CD4-positive, alpha-beta T cell treated with Interleukin-12 subunit alpha and Interleukin-12 subunit beta, for 1 hour (primary cell): ENCODE measurements at places on chromosomes 7 and 10.

DNA sequence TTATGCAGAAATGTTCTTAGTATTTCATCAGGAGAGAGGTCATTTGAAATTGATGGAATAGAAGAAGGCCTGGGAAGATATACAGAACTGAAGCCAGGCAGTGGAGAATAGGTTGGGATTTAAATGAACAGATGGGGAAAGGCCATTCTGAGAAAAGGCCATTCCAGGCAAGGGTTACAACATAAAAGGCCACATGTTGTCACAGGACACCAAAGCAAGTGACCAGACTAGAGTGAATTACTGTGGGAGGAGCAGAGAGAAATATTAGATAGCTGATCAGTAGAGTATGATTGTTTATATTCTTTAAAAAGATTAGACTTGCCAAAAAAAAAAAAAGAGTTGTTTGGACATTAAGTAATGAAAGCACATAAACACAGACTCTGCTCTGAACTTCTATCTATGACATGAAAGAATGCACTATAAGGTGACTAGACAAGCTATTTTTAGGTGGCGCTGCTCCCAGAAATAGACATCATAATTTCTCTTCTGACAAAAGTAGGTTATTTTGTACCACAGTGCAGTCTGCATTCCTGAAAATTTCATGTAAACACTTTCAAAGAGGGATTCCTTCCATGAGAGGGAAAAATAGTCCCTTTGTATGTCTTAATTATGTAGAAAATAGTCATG lies 55.2 kb upstream of the DKK1 start:
- no peak for DNase-seq

GRCh38 chr10:76411729-76412435 lies 980.5 kb downstream of the LRMDA start:
- no peak for DNase-seq

GRCh38 chr7:90771281-90771680 lies 175.2 kb downstream of the CDK14 start:
- no peak for DNase-seq

GRCh38 chr7:120799147-120799546 lies 58.8 kb downstream of the TSPAN12 start:
- DNase-seq: no peak

DNA sequence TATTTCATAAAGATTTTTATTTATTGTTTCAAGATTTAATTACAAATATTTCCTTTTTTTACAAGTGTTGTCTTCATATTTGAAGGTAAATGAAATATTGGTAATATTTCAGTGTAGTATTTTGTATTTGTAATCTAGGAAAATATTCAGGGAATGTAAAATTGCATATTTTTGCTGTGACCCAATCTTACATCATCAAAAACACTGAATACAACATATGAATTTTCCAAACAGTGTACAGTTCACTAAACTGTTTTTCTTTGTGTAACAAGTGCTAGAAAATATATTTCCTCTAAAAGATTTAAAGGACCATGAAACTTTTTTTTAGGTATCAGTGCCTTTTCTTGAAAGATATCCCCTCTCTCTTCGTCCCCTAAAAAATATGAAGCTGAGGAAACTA lies 251.9 kb upstream of the KCND2 start:
- no peak for DNase-seq

DNA sequence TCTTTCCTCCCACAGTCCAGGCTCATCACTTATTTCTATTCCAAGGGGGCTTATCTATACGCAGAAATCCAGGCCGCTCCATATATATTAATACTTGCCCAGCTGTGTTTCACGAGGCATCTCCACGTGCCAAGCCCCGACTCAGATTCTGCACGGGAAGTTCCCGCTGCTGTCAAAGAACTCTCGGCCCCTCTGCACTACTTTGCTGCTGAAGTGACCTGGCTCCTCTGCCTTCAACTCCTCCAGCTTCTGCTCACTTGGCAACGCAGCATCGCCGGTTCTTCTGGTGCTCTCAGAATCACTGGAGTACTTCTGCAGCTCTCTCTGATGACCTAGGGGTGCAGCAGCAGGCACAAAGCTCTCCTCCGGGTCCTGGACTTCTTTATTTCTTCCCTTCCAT lies 9.7 kb upstream of the CHST12 start:
- DNase-seq: no peak

- no peak for DNase-seq
Observed at GRCh38 chr10:48696535-48696873, 11.8 kb downstream of the WDFY4 start.

DNA sequence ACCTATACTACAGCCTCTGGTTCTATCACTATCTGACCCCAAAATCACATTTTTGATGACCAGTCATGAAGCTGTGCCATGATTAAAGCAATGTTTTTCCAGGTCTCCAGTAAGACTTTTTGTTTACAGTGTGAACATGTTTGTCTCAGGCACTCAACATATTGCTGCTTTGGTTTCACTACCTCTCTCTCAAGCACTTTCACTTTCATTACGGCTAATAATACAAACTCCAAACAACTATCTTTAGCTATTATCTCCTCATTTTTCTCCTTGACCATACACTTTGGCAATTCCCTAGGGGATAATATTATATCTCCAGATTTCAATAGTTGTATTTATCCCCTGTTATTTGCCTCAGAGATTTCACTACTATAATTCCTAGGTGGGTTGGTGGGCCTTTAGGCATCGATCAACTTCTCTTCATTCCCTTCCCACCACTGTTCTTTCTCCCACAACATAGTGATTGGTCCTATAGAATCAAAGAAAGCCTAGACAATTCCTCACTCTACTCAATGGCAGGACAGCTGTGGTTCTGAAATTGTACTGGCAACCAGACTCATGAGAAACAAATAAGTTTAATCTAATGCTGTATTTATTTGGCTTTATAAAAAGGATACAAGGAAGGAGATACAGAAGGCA lies 261.4 kb upstream of the ZWINT start:
- DNase-seq: no peak

DNA sequence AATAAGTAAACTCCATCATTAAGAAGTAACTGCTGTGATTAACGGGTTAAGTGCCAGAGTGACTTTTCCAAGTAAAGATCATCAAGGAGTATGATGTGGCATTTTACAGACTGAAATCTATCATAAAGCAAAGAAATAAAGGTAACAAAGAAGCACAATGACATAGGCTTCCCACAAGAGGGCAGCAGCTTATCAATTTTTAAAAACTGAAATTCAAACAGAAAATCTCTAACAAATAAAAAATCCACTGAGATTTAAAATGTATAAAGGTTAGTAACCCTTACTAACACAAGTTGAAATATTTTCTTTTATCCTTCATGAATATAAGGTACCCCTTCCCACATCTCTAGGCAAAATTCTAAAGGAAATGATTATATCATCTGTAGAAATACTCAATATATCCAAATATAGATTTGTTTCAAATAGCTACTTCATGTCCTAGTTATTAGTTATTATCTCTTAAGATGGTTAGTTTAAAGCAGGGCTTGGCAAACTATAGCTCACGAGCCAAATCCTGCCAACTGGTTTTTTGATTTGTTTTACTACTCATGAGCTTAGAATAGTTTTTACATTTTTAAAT lies 29.2 kb downstream of the FAM3C start:
- peak; percentile 64 for DNase-seq

GRCh38 chr10:106301146-106301545 lies 863.4 kb downstream of the SORCS1 start:
- no peak for DNase-seq

DNA sequence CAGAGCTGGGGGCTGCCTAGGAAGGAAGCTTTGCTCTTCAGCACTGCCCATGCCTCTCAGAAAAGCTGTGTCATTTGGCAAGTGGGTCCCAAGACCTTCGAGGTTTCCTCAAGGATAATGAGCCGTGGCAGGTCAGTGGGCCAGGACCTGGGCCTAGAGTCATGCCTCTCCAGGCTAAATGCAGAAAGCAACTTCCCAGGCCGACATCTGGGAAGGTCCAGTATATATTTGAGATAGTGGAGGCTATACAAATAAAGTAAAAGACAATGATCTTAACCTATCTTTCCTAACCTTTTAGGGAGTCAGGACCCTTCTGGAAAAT lies 2.4 kb upstream of the HOXA10 start:
- no peak for DNase-seq

DNA sequence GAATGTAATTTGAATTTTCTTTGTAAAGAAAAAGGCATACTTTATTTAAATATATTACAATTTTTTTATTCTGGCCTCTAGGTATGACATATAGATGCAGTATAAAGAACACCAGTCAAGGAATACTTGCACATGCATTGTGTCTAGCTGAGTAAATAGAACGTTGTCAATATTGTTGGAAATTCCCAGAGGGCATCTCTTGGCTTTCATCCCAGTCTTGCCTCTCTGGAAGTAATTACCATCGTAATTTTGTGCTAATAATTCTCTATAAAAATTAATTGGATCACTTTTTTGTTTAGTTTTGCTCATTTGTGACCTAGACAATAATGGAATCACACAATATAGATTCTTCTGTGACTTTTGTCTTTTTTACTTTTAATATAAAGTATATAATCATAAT lies 1052.3 kb upstream of the CELF2 start:
- no peak for DNase-seq

- DNase-seq: no peak
Observed at GRCh38 chr10:120969219-120969645, 118.1 kb downstream of the WDR11 start.

DNA sequence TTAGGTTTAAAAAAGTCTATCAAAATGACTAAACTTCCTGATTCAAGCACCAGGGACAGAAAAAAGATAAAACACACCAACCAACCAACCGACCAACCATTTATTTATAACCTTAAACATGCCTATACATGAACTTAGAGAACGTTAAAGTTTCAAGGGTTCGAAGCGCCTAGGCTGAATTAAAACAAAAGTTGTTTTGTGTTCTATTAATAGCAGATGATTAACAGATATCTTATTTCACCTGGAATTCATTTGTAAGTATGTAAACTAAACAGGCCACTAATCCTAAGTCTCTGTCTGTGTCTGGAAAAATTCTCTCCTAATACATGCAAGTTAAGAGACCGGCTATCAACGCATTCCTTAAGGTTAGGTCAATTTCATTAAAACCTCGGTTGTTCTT lies 1.4 kb downstream of the BAIAP2L1 start:
- no peak for DNase-seq

DNA sequence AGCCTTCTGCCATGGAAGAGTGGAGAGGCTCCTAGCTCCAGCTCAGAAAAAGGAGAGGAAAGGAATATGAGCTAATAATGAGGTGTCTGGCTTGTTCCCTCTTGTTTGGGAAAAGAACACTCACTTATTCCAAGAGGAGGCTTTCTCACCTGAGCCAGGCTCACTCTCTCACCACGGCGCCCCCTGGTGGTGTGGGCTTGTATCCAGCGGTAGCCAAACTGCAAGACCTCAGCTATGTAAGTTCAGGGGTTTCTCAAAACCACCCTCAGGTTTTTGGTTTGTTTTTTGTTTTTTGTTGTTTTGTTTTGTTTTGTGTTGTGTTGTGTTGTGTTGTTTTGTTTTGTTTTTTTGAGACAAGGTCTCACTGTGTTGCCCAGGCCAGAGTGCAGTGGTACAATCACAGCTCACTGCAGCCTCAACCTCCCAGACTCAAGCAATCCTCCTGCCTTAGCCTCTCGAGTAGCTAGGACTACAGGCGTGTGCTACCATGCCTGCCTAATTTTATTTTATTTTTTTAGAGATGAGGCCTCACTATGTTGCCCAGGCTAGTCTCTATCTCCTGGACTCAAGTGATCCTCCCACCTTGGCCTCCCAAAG lies 124.0 kb downstream of the TMEM130 start:
- DNase-seq: peak; percentile 62

DNA sequence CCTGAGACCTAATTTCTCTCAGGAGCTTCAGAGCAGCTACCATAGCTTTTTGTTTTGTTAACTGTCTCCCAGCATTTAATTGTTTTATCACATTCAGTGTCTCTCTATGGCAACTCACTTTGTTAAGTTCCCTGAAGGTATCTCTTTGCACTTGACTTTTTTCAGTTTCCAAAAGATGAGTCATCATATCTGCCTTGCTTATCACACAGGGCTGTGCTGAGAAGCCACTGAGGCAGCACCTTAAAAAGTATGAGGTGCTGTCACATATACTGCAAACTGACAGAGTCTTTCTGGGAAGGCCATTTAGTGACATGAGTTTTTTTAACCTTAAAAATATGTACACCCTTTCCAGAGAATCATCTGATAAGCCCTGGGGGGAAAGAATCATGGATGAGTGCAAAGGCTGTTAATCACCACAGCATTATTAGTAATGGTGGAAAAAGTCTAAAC lies 56.8 kb downstream of the PPP1R3C start:
- DNase-seq: no peak

- DNase-seq: no peak
Observed at GRCh38 chr7:131255242-131255641, 72.4 kb upstream of the MKLN1 start.

GRCh38 chr7:98802088-98802780 lies 67.6 kb downstream of the TMEM130 start:
- DNase-seq: peak; percentile 12

DNA sequence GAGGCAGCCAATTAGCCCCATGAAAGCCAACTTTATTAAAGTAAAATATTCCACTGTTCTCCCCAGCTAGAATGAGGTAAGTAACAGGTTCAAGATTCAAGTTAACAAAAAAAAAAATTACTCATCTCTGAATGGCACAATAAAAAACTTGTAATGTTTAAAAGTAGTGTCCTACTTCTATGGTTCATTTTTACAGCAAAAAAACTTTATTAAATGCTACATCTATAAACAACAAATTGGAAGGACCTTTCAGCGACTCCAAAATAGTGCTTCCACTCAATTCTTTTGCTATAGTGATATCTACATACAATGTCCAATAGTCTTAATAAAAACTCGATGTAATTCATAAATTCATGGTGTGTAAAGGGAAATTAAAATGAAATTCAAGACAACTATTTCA lies 59.2 kb downstream of the EZH2 start:
- DNase-seq: no peak

GRCh38 chr7:149317986-149318672 lies 56.1 kb downstream of the ZNF783 start:
- no peak for DNase-seq

GRCh38 chr10:127979566-127979965 lies 72.7 kb downstream of the PTPRE start:
- DNase-seq: no peak

- DNase-seq: no peak
Observed at GRCh38 chr10:44689368-44689767, 221.8 kb upstream of the TMEM72 start.

- no peak for DNase-seq
Observed at GRCh38 chr7:24591152-24591551, 17.9 kb downstream of the PALS2 start.

GRCh38 chr7:27972276-27972675 lies 208.3 kb downstream of the JAZF1 start:
- DNase-seq: peak; percentile 32

DNA sequence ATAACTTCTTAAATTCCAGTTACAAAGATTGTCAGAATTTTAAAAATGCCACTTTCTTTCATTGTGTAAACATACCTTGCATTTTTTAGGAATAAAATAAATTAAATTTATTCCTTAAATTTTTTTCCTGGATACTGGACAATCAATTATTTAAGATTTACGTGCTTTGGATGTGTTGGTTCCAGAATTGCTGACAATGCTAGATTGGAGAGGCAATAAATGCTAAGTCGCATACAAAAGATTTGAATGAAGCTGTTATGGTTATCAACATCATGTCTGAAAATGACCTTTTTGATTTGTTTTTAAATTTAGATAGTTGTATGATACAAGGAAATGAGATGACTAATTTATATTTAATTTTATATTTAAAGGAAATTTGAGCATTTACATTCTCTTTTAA lies 89.2 kb upstream of the SEMA3A start:
- no peak for DNase-seq

GRCh38 chr10:77801474-77802161 lies 124.9 kb downstream of the DLG5 start:
- peak; percentile 45 for DNase-seq

GRCh38 chr10:124315591-124316270 lies 103.0 kb downstream of the OAT start:
- DNase-seq: no peak
